Omental fat pad (tissue), 4 donors: ENCODE measurements at places on chromosomes 2 and 18. TPM values are rescaled to one million over a fixed set of nuclear protein-coding genes. Genes with fewer than 3 reads are reported as not detected.

OXER1 gene
- 0.96 TPM for total RNA-seq

SCG2 gene
- total RNA-seq, result 0.48 TPM

TMEFF2 gene
- not detected for total RNA-seq

UGT1A9 gene
- total RNA-seq, result not detected

ALLC gene
- not detected for total RNA-seq
